ENCODE measurements at places on chromosomes 2 and 18.

- DNase-seq = no peak
Observed at GRCh38 chr2:213490087-213490486, 205.8 kb downstream of the SPAG16 start.

DNA sequence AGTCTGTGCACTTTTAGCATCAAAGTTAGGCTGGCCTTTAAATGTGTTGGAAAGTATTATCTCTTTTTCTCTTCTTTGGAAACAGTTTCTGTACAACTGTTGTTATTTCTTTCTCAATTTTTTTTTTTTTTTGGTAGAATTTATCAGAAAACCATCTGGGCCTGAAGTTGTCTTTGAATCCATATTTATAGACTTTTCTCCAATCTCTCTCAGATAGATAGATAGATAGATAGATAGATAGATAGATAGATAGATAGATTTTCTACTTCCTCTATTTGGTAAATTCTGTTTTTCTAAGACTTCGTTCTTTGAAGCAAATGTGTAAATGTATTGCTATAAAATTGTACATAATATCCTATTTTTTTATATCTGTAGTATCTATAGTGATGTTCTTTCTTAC lies 17.5 kb downstream of the DNAJC10 start:
- DNase-seq = no peak

DNA sequence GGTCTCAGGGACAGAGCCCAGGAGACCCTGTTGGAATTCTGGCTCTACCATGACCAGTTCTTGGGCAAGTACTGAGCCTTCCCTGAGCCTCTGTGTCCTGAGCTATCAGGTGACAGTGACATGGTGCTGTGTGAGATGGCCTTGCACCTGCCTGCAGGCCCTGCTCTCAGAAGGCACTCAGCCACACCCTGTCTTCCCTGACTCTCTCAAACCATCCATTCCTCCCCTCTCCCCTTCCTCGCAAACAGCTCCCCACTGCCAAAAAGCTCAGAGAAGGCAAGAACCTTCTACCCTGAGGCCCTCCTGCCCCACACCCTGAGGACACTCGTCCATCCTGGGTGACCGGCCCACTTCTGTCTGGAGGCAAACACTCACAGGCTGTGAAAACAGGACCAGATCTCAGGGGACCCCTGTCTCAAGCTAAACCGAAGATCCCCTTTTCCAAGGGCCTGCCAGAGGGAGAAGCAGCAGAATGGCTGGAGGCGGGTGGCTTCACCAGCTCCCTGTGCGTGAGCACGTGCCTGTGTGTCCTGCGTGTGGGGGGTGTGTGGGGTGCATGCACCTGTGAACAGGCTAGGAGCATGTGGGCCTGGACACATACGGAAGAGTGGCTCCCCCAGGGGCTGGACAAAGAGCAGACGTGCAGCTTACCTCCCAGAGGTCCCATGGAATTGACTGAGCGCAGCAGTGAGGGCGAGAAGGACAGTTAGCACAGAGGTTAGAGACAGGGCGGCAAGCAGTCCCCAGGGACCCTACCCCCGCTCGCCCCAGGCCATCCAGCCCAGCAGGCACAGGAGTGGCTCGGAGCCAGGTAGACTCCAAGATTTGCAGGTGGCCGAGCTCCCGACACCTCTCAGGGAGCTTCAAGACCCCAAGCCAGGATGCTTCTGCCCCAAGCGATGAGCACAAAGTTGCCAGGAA lies 53.9 kb downstream of the BIN1 start:
- DNase-seq = peak; percentile 2

- peak; percentile 69 for DNase-seq
Observed at GRCh38 chr2:38709567-38710194, 41.5 kb downstream of the SRSF7 start.

- no peak for DNase-seq
Observed at GRCh38 chr2:147408357-147408756, 436.5 kb upstream of the ACVR2A start.

GRCh38 chr18:23881778-23882177 lies 132.8 kb upstream of the TTC39C start:
- DNase-seq = no peak

GRCh38 chr2:28578774-28579173 lies 82.9 kb downstream of the PLB1 start:
- no peak for DNase-seq

- DNase-seq = no peak
Observed at GRCh38 chr2:152155209-152155608, 20.4 kb downstream of the STAM2 start.

DNA sequence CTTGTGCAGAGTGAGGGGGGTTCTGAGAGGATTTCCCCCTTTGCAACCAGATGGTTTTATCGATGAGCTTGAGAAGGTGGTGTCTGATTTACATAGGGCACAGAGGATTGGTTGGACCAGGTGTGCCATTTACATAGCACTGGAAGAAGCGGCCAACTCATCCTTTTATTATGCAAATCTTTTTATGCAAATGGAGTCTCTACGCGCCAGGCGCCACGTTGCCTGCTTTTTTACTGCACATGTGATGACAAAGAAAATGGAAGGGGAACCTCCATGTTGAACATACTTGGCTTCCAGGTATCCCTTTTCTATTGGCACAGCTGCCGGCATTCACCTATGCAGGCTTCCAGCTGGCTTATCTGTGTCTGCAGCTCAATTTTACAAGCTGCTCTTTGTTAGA lies 18.4 kb upstream of the TXNL4A start:
- DNase-seq = no peak

DNA sequence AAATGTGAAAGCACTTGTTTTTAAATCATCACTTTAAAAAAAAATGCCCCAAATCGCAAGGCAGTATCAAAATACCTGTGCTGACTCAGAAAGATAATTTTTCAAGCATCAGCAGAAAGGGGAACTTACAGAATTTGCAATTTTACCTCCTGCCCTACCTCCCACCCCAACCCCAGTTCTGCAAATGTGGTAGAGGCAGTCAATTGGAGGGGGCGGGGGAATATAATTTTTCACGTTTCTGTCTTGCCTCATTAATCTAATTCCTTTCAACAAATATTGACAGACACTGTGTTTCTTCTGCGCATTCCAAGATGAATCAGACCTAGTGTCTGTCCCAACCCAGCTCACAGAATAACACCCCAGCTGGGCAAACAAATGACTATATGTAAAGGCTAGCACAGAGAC lies 76.8 kb downstream of the ALPK2 start:
- peak; percentile 45 for DNase-seq

DNA sequence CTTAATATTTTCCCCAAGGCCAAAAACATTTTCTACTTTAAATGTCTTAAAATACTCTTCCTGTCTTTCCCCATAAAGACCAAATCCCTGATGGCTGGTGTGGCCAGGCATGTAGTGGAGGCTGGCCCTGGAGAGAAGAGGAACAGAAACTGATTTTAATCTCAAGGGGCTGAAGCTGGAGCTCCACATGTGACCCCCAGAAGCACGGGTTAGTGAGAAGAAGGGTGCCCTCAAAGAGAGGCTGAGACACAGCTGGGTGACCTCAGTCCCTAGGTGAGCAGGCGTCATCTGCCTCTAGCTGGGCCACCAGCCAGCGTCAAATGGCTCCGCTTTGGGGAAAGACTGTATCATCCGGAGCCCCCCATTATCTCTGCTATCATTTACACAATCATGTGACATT lies 19.3 kb upstream of the TMEM18 start:
- DNase-seq = no peak

GRCh38 chr2:238128534-238129001 lies 9.9 kb upstream of the KLHL30 start:
- DNase-seq = no peak

GRCh38 chr18:60667016-60667415 lies 294.4 kb upstream of the MC4R start:
- DNase-seq = no peak

DNA sequence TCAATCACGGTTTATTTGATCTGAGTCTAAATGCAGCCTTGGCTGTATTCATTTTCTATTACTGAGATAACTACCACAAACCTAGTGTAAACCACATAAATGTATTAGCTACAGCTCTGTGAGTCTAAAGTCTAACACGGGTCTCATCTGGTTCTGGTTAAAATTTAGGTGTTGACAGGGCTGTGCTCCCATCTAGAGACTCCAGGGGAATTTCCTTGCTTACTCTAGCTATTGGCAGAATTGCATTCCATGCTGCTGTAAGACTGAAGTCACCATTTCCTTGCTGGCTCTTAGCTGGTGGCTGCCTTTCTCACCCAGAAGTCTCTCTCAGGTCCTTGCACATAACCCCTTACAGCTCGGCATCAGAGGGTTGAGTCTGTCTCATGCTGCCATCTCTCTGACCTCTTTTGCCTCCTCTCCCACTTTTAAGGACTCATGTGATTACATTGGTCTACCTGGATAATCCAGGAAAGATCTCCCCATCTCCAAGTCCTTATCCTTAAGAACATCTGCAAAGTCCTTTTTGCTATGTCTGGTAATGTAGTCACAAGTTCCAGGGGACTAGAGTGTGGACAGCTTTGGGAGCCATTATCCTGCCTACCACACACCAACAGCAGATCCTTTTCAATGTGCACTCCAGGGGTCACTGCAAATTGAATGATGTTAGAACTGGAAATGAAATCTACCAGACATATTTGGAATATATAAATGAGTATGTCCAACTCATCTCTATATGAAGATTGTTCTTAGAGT lies 207.0 kb upstream of the AGAP1 start:
- no peak for DNase-seq

DNA sequence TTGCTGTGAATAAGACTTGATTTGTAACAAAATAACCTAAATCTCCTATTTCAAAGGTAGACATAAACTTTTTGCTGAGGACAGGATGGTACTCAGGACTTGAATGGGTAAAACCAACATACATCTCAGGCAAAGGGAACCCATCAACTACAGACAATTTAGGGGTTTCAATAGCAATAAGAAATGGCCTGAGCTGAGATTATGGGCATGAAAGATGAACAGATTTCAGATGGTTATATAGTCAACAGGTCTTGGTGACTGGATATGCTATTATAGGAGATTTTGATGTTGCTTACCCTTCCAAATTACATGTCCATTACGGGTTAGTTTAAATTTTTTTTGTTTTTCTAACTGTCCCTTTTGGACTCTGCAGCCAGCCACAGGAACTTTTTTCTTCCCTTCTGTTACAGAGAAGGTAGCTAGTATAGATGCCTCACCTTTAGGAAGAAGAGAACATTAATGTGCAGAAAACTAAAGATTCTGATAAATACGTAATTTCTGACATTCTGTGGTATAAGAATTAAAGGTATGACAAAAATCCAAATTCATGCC lies 4.6 kb downstream of the RPS27A start:
- DNase-seq = no peak

DNA sequence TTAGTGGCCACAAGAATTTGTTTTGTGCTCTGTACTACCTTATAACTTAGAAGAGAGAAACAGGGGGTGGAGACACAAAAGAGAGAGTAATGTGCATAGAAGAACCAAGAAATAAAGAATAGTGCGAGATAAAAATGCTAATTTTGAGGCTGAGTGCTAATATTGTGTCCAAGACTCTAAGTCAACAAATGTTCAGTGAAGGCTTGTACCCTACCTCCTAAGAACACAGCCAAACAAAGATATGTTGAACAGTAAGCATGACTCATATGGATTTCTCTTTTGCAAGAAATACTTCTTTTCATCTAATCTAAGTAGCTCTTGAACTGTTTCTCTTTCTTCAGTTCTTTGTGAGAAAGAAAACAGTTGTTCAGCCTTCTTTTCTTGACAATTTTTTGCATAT lies 45.2 kb downstream of the GAREM1 start:
- no peak for DNase-seq

GRCh38 chr2:100895934-100896685 lies 76.2 kb downstream of the NPAS2 start:
- DNase-seq = no peak

- no peak for DNase-seq
Observed at GRCh38 chr2:237096201-237096600, 10.5 kb downstream of the COPS8 start.

- DNase-seq = no peak
Observed at GRCh38 chr2:19046986-19047780, 311.2 kb downstream of the OSR1 start.

GRCh38 chr2:171652416-171652785 lies 34.9 kb upstream of the DYNC1I2 start:
- DNase-seq = no peak

- DNase-seq = no peak
Observed at GRCh38 chr2:170761572-170761971, 8.6 kb upstream of the ERICH2 start.

- no peak for DNase-seq
Observed at GRCh38 chr2:110707386-110707965, 24.9 kb upstream of the ACOXL start.

DNA sequence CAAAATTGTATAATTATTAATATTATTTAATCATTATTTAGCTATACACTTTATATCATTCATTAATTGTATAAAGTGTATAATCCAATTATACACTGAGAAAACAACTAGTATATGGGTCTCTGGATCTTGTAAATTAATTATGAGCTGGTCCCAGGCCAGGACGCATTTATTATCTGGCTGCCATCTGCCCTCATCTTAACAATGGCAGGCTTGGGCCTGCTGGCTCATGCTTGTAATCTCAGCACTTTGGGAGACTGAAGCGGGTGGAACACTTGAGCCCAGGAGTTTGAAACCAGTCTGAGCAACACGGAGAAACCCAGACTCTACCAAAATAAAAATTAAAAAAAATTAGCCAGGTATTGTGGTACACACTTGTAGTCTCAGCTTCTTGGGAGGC lies 502.2 kb upstream of the NRXN1 start:
- DNase-seq = no peak

- no peak for DNase-seq
Observed at GRCh38 chr2:238461051-238461450, 34.3 kb downstream of the ASB1 start.

DNA sequence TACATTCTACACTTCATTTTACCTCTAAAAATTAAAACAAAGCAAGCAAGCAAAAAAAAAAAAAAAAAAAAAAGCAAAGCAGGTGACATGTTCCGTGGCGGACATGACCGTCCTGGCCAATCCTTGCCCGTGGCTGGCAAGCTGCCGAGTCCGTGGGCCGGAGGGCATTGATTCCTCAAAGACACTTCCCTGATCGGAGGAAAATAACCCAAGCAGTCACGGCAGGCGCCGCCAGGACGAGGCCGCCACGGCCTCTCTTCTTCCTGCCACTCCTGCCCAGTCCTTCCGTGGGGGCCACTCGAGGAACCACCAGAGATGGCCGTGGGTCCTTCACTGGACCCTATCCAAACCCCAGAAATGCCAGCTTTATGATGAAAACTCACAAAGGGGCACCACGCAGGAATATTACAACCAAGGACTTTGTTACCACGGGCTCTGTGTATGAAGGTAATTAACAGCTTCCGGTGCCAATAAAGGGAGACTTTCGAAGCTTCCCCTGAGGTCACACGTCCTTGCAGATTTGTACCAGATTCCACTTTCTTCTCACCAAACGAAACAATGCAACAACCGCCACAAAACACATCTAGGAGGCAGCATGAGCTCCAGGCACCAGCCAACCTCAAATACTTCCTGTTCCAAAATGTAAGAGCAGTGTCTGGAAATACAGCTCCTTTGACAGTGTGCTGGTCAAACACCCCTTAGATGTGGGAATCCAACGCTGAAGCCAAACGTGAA lies 170.3 kb downstream of the HDAC4 start:
- DNase-seq = peak; percentile 38

DNA sequence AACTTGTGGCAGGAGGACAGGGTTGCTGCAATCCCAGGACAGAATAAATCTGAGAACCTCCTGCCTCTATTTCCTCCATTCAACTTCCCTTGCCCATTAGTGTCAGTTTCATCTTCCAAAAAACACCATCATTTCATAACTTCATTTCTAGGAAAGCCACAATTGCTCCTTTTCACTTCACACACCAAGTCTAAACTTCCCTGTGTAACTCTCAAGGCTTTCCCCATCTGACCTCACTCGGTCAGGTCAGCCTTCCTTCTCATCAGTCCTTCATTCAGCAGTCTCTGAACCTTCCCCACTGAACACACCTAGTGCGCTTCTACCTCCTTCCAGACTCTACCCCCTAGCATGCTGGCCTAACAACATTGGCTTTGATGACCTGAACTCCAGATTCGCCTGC lies 35.8 kb downstream of the TCF7L1 start:
- no peak for DNase-seq
